ENCODE measurements at places on chromosomes 5 and 9. TPM values are rescaled to one million over a fixed set of nuclear protein-coding genes. Genes with fewer than 3 reads are reported as not detected.

Gene INSL6
- not detected for total RNA-seq

Gene TMEFF1
- total RNA-seq: 9.5 TPM

Gene PCA3
- 0.33 TPM for total RNA-seq

Gene KIF24
- total RNA-seq: 9.6 TPM

Gene ZNF883
- 12.9 TPM for total RNA-seq

Gene C9
- total RNA-seq: not detected

Gene ROPN1L
- total RNA-seq: 2.0 TPM

Gene CACFD1
- 45.6 TPM for total RNA-seq

Gene LCN10
- not detected for total RNA-seq

Gene BTNL8
- total RNA-seq: 0.87 TPM

Gene FBP1
- 35.9 TPM for total RNA-seq

Gene OR1Q1
- not detected for total RNA-seq
